Lung microvascular endothelial cell (primary cell): ENCODE measurements at places on chromosomes 6 and 20.

- no peak for DNase-seq
These were observed 223.2 kb downstream of the ZNF217 start for GRCh38 chr20:53370345-53370961.

DNA sequence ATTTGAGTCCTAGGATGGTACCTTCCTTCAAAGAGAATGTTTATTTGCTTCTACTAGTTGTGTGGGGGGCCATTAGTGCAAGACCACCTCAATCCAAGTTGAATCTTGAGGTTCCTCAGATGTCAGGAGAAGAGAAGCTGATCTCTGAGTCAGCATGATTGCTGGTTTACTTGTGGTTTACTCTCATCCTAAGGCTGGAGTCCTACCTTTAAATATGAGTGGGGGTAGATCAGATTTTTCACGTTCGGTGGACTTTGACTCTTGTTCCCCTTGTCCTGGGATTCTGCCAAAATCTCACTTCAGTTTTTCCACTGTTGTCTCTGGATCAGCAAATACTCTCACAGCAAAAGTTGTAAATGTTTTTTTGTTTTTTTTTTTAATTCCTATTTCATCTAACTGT lies 84.6 kb upstream of the F13A1 start:
- peak; percentile 7 for DNase-seq

GRCh38 chr20:59747671-59748515 lies 143.6 kb downstream of the PHACTR3 start:
- DNase-seq: no peak

DNA sequence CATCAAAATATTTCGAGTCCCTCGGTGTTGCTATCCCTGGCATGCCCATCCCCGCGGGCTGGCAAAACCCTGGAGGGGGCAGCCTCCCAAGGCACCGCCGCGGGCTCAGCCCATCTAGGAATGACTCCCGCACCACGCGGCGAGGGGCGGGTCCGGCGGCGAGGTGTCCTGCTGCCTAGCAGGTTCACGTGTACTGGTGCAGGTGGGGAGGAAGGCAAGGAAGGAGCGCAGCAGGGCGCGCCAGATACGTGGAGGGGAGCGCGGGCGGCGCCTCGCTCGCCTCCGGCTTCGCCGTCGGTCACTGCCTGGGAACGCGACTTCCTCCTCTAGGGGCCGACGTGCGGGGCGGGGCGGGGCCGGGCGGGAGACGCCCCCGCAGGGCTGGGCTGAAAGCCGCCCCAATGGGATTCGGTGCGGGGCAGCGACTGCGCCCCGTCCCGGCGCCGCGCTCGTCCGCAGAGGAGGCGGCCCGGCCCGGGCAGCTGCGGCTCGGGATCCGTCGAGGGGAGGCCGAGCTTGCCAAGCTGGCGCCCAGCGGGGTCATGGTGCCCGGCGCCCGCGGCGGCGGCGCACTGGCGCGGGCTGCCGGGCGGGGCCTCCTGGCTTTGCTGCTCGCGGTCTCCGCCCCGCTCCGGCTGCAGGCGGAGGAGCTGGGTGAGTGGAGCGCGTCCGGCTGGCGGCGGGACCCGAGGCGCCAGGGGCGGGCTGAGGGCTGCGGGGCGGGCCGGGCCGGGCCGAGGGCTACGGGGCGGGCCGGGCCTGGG lies at the start of gene DCBLD1:
Gene DCBLD1, plus strand, starts transcription at position 435 of the 764 bp plus-strand sequence. Its CDS starts 108 bp downstream, at position 543.
- peak; percentile 83 for DNase-seq

DNA sequence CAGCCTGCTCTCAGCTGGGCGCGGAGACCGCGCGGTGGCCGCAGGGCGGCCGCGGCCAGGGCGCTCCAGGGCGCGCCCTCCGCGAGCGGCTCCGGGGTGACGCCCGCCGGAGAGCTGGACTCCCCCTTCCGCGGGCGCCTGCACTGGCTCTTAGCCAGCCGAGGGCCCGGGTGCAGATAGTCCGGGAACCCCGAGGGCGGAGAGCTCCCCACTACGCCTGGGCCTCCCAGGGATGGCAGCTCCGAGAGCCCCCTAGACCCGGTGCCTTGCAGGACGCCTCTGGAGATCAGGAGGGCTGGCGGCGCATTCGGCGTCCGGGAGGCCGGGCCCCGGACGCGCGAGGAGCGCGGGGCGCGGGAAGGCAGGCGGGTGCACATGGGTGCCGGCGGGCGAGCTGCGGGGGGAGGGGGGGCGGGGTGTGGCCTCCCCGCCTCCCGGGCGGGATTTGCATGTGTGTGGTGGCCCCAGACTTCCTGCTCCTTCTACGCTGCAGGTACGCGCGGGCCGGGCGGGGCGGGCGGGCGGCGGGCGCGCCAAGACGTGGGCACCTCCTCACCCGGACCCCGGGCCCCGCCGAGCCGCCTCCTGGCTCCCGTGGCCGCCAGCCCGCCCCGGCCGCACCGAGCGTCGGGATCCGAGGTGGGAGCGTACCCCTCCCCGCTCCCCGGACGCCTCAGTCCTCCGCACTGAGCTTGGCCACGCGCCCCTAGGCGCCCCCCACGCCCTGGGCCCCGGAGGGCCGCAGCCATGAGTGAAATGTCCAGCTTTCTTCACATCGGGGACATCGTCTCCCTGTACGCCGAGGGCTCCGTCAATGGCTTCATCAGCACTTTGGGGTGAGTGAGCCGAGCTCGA lies at the start of gene ITPR3:
Gene ITPR3, plus strand, starts transcription at position 467 of the 855 bp plus-strand sequence. Its CDS starts 281 bp downstream, at position 748.
- no peak for DNase-seq

DNA sequence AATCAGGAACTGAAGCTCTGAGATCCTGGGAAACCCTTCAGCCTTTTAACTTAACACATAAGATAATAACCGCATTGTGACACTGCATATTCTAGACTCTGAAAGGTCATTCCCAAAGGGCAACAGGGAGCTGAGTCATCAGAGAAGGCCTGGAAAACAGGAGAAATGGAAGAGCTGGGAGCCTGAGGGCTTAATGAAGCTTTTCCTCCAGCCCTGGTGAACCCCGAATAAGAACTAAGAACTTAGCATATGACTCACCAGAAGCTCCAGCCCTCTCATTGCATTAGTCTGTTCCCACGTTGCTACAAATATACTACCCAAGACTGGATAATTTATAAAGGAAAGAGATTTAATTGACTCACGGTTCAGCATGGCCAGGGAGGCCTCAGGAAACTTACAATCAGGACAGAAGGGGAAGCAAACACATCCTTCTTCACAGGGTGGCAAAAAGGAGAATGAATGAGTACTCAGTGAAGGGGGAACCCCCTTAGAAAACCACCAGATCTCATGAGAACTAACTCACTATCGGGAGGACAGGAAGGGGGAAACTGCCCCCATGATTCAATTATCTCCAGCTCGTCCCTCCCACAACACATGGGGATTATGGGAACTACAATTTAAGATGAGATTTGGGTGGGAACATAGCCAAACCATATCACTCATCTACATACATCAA lies 648.5 kb downstream of the TFAP2A start:
- peak; percentile 3 for DNase-seq

- DNase-seq: peak; percentile 28
These were observed 1122.3 kb downstream of the EPHA7 start for GRCh38 chr6:92297101-92297500.

DNA sequence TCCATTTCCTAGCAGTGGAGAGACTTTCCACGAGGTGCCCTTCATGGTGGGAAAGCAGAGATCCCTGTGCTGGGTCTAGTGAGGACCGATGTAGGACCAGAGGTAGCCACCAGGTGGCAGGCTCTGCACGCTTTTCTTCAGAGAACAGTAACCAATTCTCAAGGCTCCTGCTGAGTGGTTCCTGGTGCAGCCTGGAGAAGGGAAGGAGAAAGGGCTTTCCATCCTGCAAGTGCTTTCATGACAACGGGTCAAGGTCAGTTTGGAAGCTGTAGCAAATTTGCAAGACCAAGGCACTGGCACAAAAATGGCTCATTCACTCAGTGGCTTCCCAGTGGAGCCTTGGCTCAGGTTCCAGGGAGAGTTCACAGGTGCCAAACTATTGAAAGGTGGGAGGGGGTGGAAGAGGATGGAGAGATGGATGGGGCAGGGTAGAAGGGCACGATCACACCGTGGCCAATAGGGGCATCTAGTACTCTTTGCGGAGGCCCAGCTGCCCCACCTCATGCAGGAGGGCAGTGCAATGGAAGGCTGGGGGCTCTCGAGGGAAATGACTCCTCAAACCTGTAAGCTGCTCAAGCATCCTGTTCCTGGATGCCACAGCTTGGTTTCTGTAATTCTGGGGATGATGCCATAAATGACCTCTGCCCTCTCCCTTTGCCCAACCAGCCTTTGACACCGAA lies 25.5 kb upstream of the KCNK16 start:
- DNase-seq: peak; percentile 68

- no peak for DNase-seq
These were observed 9.8 kb downstream of the PI16 start for GRCh38 chr6:36964349-36964748.

GRCh38 chr6:14729129-14729871 lies 516.6 kb upstream of the JARID2 start:
- no peak for DNase-seq

- DNase-seq: no peak
These were observed 84.6 kb upstream of the EZR start for GRCh38 chr6:158903801-158904200.

GRCh38 chr6:144870782-144871181 lies 585.6 kb downstream of the UTRN start:
- no peak for DNase-seq

- no peak for DNase-seq
These were observed 212.5 kb downstream of the C6orf118 start for GRCh38 chr6:165096868-165097267.

GRCh38 chr6:169898788-169899480 lies 147.5 kb downstream of the ERMARD start:
- peak; percentile 37 for DNase-seq

DNA sequence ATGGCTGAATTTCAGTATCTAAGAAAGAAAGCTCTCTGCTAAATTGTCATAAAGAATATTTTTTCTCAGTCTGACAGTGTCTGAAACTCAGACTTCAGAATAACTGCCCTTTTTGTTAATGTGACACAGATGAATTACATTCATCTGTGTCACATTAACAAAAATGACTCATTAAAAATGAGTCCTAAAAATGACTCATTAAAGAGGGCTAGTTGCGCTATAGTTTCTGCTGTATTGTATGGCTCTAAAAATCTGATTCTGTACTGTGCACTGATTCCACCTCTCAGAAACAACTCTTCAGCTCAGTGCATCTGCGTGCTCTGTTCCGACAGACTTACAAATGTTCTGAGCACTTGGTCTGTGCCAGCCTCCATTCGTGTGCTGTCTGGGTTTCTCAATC lies 15.0 kb downstream of the RNF114 start:
- DNase-seq: peak; percentile 49

- no peak for DNase-seq
These were observed 56.9 kb downstream of the CD164 start for GRCh38 chr6:109325400-109325801.

DNA sequence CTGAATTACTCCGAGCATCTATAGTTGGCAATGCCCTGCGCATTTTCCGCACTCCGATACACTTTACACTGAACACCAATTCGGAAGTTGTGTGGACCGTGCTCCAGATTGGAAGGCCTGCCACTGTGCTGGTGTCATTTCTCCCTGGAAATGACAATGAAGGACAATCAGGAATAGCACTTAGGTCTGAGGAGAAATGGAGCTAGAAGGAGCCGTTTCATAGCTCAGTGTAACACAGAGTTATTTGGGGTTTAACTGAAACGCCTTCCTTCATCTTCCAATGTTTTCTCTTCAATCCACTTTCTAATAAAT lies 501 bp upstream of the PLA2G7 start:
- no peak for DNase-seq

- no peak for DNase-seq
These were observed 228.0 kb downstream of the SYNDIG1 start for GRCh38 chr20:24697411-24697810.

GRCh38 chr6:8079126-8079525 lies 14.9 kb upstream of the BLOC1S5 start:
- no peak for DNase-seq
